ENCODE measurements at places on chromosomes 1 and 21.

GRCh38 chr1:243438815-243439214, 183.0 kb downstream of the SDCCAG8 start:
- no peak for DNase-seq

- peak; percentile 64 for DNase-seq
Measured at GRCh38 chr21:17513214-17514123, 626 bp downstream of the CXADR start.

GRCh38 chr21:45164124-45164511, 89.7 kb downstream of the ADARB1 start:
- no peak for DNase-seq

GRCh38 chr1:184258525-184258924, 128.3 kb upstream of the C1orf21 start:
- DNase-seq, result no peak

DNA sequence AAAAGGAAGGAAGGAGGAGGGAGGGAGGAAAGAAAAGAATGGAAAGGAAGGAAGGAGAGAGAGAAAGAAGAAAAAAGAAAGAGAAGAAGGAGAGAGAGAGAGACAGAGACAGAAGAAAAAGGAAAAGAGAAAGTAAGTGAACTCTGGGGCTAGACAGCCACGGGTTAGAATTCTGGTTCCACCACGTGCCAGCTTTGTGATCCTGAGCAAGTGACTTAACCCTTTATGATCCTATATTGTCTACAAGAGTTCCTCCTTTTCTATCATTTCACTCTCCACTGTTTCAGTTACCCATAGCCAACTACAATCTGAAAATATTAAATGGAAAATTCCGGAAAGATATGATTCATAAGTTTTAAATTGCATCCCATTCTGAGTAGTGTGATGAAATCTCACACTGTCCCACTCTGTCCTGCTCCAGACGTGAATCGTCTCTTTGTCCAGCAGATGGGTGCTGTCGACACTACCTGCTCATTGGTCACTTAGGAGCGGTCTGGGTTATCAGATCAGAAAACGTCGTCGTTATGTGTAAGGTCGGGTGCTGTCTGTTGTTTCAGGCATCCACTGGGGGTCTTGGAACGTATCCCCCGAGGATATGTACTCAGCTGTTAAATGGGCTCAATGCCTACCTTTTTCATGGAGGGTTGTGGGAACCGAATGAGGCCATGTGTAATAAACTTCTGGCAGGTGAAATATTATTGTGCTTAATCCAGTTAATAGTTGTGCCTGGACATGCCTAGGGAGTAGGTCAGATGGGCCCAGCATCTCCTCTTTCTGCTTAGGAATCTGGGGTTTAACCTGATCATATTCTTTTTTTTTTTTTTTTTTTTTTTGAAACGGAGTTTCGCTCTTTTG, 19.1 kb downstream of the TMEM51 start:
- peak; percentile 34 for DNase-seq

- peak; percentile 4 for DNase-seq
Measured at GRCh38 chr1:119081267-119081666, 59.2 kb downstream of the WARS2 start.

- no peak for DNase-seq
Measured at GRCh38 chr1:160148121-160148520, 3.3 kb upstream of the ATP1A4 start.

- DNase-seq, result peak; percentile 8
Measured at GRCh38 chr1:234776256-234776875, 166.4 kb upstream of the IRF2BP2 start.

DNA sequence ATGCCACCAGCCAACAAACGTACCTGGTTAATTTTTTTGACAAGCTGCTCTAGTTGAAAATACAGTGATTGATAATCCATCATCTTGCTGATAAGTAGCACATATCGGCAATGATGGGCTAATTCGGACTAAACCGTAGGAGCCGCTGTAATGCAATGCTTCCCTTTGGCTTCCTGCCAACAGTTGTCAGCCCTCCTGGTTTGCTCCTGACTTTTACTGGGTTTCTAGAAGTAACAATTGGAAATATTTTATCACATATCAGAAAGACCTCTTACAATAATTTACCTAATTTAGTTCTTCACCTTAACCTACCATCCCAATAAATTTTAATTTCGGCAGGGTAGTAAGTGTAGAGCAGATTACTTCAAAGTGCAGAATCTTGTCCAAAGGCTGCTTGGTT, 148.5 kb downstream of the DHRS3 start:
- DNase-seq, result no peak

DNA sequence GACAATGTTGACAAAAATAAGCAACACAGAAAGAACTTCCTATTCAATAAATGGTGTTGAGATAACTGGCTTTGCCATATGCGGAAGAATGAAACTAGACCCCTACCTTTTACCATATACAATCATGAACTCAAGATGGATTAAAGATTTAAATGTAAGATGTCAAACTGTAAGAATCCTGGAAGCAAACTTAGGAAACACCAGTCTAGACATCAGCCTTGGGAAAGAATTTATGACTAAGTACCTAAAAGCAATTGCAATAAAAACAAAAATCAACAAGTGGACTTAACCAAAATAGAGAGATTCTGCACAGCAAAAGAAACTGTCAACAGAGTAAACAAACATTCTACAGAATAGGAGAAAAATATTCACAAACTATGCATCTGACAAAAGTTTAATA, 16.1 kb upstream of the CLDN8 start:
- DNase-seq, result no peak

- peak; percentile 42 for DNase-seq
Measured at GRCh38 chr1:218171302-218171893, 113.7 kb upstream of the RRP15 start.

- no peak for DNase-seq
Measured at GRCh38 chr1:223133306-223133823, 9.7 kb downstream of the TLR5 start.

DNA sequence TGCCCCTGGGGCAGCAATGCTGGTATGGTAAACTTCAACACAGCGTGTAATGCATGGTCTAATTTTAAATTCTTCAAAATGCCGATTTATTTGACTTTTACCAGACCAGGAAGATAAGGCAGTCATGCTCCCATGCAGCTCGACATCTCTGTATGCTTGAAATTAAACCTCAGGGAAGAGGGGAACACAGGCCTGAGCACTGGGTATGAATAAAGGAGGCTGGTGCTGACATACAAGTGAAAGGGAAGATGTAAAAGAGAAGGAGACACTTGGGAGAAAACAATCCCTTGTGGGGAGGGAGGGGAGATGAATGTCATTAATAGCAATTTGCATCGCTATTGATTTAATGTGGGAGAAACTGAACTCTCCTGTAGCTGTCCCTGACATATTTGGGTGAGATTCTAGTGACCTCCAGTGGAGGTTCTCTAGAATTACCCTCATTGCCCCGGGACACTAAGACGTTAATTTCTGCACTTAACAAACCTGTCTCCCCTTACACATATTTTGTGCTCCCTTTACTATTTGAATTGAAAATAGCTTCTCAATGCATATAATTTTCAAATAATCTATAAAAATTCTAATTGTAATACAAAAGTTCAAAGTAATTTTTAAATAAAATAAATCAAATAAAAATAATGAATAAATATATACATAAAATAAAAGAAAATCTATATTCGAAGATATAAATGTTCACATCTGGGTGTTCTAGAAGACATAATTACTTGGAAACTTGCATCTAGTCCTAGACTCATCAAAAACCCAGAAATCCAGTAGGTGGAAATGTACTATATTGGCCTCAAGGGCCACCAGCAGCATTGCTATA, 283.1 kb downstream of the LMX1A start:
- DNase-seq, result peak; percentile 50

- DNase-seq, result peak; percentile 23
Measured at GRCh38 chr1:203056516-203056915, 29.3 kb downstream of the MYOG start.

- DNase-seq, result no peak
Measured at GRCh38 chr1:48807554-48808260, 31.0 kb upstream of the BEND5 start.

Measured in RPMI8226 (cell line).